ENCODE measurements at places on chromosomes 7 and 10. TPM values are rescaled to one million over a fixed set of nuclear protein-coding genes. Genes with fewer than 3 reads are reported as not detected.

The SLC25A13 gene
- 29.3 TPM for total RNA-seq

The ZNF107 gene
- 2.6 TPM for total RNA-seq

DNA sequence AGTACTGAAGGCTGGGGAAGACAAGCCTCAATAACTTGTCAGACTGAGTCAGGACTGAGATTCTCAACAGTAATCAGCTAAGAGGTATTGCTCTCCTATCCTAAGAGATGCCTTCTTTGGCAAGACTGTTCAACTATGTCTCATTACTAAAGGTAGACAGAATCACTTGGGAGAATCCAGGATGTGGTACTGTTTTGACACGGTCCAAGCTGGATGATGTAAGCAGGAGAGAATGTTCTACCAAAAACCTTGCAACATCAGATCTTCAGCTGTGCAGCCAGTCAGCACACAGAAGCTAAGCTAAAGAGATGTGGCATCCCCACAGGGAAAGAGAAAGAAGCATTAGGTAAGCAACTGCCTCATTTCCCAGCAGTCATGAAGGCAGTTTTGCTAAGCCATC is 391.4 kb downstream of the NRG3 start:
- no peaks in the 10 kb centered on the region for H3K27me3 ChIP-seq
- H3K4me1 ChIP-seq, result no peaks in the 10 kb centered on the region
- no peak for DNase-seq
- no peak overlapping the region for H3K4me3 ChIP-seq
- no peaks in the 10 kb centered on the region for H3K36me3 ChIP-seq
- H3K27ac ChIP-seq, result no peak overlapping the region

DNA sequence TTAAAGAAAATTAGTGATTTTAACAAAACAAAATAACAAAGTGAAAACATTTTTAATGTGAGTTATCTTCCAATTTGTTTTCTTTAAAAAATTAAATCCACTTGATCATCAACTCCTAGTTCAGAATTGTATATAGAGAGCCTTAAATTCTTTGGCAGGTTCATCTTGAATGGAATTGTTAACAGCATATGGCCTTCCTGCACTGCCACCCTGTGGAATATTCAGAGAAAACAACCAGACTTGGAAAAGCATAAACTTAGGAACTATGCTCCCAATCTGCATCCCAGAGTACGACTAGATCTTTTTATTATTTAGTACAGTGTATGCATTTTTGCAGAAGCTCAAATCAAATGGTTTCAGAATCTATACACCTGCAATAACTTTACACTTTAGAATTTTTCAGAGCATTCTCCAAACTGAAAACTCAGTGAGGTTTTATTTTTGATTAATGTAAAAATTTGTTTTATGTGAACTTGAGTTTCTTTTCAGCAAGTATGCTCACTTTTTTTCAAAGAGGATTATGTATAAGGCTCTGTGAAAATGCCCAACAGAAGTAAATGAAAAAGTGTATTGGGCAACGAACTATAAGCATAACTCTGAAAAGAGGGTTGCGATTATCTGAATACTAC is 44.9 kb upstream of the ANK3 start:
- no peak overlapping the region for H3K27ac ChIP-seq
- no peaks in the 10 kb centered on the region for H3K36me3 ChIP-seq
- DNase-seq, result no peak
- no peak overlapping the region for H3K4me3 ChIP-seq

DNA sequence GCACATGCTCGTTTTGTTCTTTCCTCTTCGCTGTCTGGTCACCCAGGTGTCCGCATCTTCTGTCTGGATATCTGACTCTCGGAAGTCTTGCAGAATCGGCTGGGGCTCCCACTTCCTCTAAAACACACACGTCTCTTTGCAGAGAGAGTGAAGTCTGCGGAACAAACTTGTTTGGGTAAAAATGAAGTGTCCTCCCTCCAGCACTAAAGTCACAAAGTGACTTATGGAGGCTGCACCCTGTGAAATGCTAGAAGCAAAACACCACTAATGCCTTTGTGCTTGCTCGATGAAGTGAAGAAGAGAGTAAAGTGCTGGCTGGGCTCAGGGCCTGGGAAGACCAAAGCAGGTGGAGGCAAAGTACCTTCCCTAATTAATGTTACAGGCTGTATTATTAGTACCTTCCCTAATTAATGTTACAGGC is 71.4 kb downstream of the FGFR2 start:
- peaks cover 62% of the 10 kb centered on the region for H3K4me1 ChIP-seq
- no peak for DNase-seq
- H3K4me3 ChIP-seq, result no peak overlapping the region
- H3K27me3 ChIP-seq, result peaks cover 2% of the 10 kb centered on the region

The ATG9B gene
- total RNA-seq, result 0.11 TPM

The ICA1 gene
- 2.2 TPM for total RNA-seq

DNA sequence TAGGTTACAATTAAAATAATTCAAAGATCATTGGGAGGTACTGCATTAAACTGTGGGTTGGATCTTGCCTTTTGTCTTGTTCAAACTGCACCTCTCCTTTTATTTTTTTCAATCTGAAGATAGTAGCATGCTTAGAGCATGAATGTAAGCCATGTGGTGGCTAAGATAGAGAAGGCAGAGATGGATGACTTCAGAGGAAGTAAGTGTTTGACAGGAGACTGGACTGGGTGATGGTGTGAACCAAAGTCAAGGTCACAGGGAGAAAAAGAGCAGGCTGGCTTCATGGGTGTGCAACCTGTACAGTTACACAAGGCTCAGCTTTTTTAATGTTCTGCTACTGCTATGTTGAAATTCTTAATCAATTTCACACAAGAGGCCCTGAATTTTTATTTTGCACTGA is 85.6 kb downstream of the ZEB1 start:
- H3K27ac ChIP-seq, result no peak overlapping the region
- no peak overlapping the region for H3K4me3 ChIP-seq
- no peaks in the 10 kb centered on the region for H3K27me3 ChIP-seq
- H3K4me1 ChIP-seq, result peaks cover 15% of the 10 kb centered on the region
- H3K36me3 ChIP-seq, result peaks cover 11% of the 10 kb centered on the region

The ACTL6B gene
- total RNA-seq, result not detected

DNA sequence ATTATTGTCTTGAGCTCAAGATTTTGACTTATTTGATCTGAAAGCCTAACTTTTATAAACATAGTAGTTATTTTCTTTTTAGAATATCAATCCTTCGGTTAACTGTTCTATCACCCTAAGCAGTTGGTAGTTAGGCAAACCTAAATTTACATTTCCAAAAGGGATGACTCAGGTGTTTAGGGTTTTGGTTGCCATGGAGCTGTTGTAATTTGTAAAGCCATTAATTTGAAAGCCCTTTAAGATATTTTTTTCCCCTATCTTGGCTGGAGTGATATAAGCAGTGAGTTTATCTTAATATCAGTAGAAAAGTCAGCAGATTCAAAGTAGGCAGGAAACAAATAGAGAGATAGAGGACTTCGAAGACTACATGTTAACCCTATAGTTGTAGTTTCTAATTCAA is 1472.6 kb upstream of the CELF2 start:
- no peak overlapping the region for H3K4me3 ChIP-seq
- no peak overlapping the region for H3K27ac ChIP-seq
- no peaks in the 10 kb centered on the region for H3K36me3 ChIP-seq
- H3K27me3 ChIP-seq, result peaks cover 3% of the 10 kb centered on the region
- H3K4me1 ChIP-seq, result no peaks in the 10 kb centered on the region

DNA sequence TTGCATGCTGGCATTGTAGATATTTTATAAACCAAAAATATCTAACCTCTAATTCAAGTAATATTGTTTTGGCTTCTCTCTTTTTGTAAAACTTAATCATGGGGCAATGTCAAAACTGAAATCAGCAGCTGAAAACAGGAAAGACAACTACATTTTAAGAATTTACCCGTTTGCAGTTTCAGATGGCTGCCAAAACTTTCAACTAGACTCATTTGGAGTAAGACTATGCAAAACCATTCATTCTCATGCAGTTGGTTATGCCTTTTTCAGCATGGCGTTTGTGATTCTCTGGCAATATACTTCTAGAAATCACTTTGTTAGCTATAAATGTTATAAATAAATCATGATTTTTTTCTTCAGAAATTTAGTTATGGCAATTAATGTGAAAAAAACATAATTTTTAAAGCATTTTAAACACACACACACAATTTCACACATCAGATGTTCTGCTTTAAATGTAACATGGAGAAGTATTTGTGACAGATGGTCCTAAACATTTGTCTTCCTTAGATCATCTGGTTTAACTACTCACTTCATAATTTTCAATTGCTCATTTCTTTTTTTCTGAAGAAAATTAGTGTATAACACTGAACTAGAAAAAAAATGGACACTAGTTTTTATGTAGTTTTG is 116.4 kb downstream of the ITGB8 start:
- no peaks in the 10 kb centered on the region for H3K4me1 ChIP-seq
- no peak overlapping the region for H3K27ac ChIP-seq
- no peak for DNase-seq
- H3K27me3 ChIP-seq, result peaks cover 4% of the 10 kb centered on the region
- H3K36me3 ChIP-seq, result no peaks in the 10 kb centered on the region

The KLLN gene
- 0.46 TPM for total RNA-seq

DNA sequence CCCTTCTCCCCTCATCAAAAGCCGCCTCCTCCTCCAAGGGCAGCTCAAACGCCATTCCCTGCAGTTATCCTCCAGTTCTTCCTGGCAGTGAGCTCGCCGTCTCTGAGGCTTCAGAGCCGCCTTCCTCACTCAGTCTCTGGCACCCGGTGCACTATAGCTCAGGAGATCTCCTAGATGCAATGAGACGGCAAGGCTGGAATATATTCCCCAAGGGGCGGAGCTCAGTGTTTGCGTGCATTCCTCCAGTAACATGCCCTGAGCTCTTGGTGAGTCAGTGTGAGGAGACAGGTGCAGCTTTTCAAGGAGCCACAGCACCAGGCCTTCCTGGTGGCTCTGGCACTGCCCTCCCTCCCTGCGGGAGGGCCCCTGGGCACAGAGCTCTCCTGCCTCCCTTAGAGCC is 512.6 kb upstream of the FOXK1 start:
- no peak overlapping the region for H3K4me3 ChIP-seq
- H3K36me3 ChIP-seq, result no peaks in the 10 kb centered on the region
- H3K27me3 ChIP-seq, result no peaks in the 10 kb centered on the region
- H3K4me1 ChIP-seq, result no peaks in the 10 kb centered on the region
- no peak overlapping the region for H3K27ac ChIP-seq

DNA sequence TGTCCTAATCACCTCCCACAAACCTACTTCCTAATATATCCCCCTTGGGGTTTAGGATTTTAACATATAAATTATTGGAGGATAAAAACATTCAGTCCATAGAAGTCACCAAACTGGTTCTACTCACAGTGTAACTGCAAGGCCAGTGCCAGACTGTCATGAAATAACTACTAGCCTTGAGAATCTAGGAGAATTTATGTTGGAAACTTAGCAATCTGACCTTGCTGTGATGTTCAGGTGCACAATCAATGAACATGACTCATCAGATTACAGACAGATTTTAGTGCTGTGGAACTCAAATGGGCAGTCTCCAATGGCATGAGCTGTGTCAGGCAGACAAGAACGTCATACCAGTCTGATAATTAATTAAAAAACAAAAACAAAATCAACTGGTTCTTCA is 571.4 kb upstream of the IGFBP3 start:
- H3K27me3 ChIP-seq, result no peaks in the 10 kb centered on the region
- no peak for DNase-seq
- H3K4me3 ChIP-seq, result no peak overlapping the region
- no peak overlapping the region for H3K27ac ChIP-seq

The PALD1 gene
- total RNA-seq, result 3.1 TPM

GRCh38 chr7:140489026-140489359 is 9.7 kb upstream of the MKRN1 start:
- no peak overlapping the region for H3K27ac ChIP-seq
- H3K36me3 ChIP-seq, result no peaks in the 10 kb centered on the region
- DNase-seq, result no peak
- H3K4me1 ChIP-seq, result peaks cover 6% of the 10 kb centered on the region
- H3K27me3 ChIP-seq, result peaks cover 8% of the 10 kb centered on the region

DNA sequence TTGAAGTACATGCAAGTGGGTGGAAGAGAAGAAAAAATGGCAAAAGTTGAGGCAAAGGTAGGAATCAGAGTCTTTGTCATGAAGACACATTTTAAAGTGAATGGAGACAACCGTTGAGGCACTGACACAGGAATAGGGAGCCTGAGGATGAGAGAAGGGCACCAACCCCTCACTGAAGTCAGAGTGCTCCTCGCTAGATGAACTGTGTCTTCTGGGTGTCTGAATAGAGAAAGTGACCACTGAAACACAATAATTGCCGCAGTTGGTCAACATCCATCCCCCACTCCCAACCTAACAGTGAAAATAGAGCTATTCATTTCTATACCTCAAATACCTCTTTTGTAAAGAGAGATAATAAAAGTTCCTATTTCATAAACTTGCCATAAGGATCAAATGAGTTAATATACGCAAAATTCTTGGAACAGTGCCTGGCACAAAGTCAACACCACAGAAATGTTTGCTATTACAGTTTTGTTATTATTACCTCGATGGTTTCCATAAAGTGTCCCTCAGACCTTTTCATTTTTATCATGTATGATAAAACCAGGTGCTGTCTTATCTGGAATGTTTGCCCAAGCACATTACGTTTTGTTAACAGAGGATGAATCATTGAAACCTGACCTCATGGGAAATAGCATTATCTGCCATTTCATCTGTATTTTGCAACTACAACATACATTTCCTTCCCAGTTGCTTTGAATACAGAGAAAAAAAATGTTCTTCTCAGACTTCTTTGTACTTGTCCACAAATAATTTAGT is 61.8 kb upstream of the SP4 start:
- H3K27me3 ChIP-seq, result no peaks in the 10 kb centered on the region
- DNase-seq, result no peak
- H3K4me3 ChIP-seq, result no peak overlapping the region
- H3K27ac ChIP-seq, result no peak overlapping the region

GRCh38 chr10:107215681-107216080 is 51.2 kb upstream of the SORCS1 start:
- no peaks in the 10 kb centered on the region for H3K4me1 ChIP-seq
- no peaks in the 10 kb centered on the region for H3K27me3 ChIP-seq
- no peaks in the 10 kb centered on the region for H3K36me3 ChIP-seq

Data from osteocyte (in vitro differentiated cells).